ENCODE measurements at places on chromosomes 7 and 10.

DNA sequence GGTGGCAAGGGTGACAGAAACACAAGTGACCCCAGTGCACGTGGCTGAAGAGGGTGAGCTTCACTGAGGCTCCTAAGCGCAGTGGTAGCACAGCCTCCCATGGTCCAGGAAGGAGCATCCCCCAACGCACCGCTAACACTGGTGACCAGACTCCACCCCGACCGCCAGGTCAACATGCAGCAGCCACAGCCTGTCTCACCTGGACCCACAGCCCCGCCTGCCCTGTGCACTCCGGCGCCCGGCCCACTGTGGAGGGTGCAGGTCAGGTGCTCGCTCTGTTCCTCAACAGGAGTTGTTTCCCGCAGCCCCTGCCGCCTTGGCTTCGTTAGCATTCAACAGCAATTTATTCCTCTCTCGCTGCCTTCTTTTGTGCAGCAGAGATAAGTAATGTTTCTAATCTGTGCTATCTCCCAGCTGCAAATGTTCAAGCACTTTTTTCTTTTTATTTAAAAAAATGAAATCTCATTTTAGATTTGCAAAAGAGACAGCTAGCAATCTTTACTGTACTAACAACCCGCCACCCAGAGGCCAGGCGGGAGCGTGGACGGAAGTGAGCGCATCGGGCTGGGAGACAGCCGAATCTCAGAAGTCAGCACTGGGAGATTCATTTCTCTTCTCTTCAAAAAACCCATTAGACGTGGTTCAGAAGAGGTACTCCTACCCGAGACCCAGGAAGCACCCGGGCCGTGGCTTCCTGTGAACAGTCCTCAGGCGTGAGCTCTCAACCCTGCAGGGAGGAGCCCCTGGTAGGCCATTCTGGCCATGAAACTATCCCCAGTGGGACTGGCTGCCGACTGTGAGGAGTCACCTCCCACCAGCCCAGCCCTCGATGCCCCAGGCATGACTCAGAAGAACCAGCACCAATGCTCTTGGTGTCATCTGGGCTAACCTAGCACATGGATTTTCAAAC lies 133.4 kb downstream of the MAD1L1 start:
- DNase-seq: no peak

GRCh38 chr7:82677493-82677892 lies 233.9 kb upstream of the CACNA2D1 start:
- peak; percentile 73 for DNase-seq

DNA sequence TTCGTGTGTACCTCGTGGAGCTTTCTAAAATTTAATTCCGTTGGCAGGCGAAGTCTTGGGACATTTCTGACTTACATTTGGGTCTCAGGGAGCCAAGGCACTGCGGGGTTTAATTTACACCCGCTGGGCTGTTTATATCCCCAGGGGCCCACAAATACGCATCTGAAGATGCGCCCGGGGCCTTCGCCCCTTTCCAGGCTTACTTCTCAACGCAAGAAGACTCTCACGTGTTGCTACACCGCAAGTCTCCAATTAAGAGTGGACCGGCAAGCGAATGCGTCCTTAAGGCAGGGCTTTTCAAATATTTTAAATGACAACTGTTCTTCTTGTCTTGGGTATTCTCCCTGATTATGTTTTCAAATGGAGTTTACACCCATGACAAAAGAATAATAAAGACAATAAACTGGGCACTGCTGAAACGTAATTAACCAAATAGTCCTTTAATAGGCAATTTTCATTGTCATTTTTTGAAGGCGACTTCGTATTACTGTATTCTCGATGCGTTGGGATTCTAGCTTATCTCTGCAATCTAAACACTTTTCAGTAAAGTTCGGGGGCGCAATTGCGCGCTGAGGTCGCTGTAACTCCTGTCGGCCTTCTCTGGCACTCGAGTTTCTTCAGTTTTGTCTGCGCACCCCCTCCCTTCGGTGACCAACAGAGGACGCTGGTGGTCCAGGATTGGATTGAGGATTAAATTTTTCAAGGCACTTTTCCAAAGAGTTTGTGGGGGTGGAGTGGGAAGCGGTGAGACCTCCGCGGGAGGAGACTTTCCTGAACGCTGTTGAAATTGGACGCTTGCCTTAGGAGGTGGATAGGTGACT lies 837 bp upstream of the IGFBP3 start:
- DNase-seq: no peak

DNA sequence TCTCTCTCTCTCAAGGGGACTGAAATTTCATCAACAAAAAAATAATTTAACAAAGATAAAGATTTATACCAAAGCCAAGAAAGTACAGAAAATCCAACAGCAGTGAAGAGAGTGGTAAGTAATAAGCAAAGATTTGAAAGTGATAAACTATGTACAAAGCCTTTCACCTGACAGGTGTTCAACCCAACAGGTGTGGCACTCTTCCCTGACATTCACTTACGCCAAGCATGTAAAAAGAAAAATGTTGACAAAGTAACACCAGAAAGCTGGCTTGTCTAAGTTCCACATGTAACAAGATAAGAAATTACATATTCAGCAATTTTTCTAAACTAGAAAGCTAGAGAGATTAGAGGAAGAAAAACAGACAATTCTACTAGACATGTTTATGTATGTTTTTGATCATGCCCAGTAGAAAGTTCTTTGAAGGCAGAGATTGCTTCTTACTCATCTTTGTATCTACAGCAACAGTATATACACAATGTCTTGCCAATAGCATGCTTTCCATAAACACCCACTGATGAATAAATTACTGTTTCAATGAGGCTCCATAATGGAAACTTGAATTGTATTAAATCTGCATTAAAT lies 468.5 kb downstream of the PARD3 start:
- no peak for DNase-seq

DNA sequence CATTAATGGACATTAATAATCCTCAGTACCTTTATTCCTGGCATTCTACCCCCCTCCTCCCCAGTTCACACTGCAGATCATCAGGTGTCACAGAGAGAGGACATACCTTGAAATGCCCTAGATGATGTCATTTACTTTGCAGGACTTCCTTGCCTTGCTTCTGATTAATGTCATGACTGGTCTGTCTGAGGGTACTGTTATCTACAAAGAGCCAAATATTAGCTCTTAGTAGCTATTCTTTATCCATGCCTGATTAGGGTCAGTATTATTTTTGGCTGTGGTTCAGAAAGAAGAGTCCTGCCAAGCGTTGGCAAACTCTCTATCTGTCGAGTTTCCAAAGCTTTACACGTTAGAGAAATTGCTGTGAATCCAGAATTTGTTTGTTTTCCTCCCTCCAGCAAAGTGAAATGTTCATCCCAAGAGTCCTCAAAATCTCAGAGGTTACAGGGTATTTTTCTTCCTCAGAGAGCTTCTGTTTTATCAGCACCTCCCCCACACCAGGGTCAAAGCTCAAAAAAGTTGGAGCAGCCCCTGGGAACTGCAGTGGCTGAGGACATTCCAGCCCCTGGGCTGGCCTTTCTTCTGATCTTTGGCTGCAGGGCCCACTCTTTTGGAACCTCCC lies 12.6 kb downstream of the SCD start:
- DNase-seq: no peak

DNA sequence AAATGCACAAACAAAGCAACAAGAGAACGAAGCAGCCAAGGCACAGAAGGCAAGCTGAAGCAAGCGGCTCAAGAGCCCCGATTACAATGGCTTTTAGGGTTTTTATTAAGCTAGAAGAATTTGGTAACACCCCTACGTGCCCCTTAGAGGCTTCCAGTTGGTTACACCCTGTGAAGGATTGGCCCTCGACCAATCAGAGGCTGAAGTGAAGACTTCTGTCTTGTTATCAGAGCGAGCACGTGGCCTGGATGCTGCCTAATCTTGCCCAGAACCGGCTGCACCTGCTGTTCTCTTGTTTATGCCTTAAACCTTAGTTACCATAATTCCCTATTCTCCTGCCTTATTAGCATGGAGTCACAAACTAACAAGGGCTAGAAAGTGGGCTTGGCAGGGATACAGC lies 21.4 kb downstream of the KCNK18 start:
- no peak for DNase-seq

- DNase-seq: peak; percentile 66
Measured at GRCh38 chr10:78179886-78180705, 146.4 kb downstream of the RPS24 start.

- DNase-seq: no peak
Measured at GRCh38 chr10:89588671-89589070, 53.3 kb upstream of the SLC16A12 start.

DNA sequence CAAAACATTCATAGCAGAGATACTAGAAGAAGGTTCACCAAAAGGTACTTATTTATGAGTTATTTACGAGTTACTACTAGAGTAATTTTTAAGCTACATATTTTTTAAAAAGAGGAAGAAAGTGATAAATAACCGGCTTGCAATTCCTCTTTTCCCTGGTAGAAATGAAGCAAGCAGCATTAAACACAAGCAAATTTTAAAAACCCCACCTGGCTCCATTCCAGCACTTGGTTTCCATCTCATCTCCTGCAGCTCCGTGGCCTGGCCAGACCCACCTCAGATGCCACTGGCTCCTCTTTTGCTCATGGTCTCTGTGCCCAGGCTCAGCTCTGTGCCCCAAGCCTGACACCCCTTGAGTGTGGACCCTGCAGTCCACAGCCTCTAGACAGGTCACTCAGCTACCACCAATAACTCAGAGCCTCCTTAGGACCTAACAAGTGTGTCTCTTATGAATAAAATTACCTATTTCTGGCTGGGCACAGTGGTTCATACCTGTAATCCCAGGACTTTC lies 479.5 kb downstream of the TNS3 start:
- DNase-seq: no peak

DNA sequence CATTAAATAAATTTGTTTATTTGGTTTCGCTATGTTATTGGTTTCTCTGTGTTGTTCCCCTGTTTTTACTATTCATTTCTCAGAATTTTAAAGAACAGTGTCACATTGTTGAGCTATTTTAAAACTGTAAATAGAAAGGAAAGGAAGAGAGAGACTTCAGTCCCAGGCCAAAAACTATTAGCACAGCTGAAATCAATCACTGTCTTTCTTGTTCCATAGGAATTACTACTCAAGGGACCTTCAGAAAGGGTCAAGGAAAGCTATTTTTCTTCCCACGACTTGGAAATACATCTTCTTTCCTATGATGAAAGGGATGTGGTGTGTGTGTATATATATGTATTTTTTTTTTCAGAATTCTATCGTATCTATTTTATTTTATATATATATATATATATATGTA lies 29.0 kb upstream of the GNAT3 start:
- DNase-seq: no peak

DNA sequence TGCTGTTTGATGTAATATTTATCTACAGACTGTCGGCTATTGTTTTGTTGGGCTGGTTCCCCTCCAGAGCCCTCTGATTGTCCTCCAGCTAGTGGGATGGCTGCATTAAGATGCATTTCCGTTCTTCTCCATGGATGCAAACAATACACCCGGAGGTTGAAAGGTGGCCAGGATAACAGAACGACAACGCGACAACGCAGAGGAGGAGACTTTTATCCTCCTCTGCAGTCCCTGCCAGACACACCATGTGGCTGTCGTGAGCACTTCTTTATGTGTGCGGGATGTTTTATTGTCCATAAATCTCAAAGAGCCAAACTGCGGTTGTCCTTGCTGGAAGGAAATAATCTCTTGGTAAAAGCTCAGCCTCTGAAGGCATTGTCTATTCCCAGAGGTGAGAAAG lies 39.1 kb upstream of the TCERG1L start:
- no peak for DNase-seq

GRCh38 chr10:1634239-1634638 lies 103.1 kb downstream of the ADARB2 start:
- no peak for DNase-seq

DNA sequence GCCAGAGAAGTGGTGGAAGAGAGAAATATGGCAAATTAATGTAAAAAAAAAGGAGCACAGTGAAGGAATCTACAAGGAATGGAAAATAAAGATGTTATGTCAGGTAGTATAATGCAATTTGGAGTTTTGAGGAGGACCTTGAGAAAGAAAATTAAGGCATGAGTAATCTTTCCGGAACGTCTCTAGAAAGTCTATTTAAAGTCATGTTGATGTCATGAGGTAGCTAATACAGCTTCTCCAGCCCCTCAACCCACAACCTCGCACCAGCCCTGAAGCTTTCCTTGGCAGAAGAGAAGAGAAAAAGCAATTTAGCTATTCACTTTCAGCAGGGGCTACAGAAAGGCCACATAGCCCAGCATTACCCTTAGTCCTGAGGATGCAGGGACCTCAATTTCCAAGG lies 22.5 kb downstream of the TRDMT1 start:
- DNase-seq: no peak

DNA sequence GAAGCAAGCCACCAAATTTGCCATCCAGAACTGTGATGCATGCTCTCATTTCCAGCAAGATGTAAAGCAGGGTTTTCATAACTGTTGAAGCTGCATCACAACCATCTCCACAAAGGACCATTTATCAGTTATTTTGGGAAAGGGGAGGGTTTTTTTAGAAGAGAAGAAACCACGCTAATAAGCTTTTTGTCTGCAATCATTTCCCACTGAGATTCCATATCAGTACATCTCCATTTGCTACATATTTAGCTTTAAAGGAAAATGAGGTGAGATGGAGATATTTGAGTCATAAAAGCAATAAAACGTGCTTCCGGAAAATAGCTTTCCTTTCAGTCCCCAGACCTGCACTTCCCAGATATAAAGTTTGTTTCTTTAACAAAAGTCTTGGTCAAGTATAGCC lies 258.2 kb downstream of the FRMD4A start:
- no peak for DNase-seq

GRCh38 chr7:103630318-103630717 lies 184.3 kb upstream of the SLC26A5 start:
- no peak for DNase-seq

GRCh38 chr10:80613466-80614170 lies 75.9 kb downstream of the SH2D4B start:
- no peak for DNase-seq

DNA sequence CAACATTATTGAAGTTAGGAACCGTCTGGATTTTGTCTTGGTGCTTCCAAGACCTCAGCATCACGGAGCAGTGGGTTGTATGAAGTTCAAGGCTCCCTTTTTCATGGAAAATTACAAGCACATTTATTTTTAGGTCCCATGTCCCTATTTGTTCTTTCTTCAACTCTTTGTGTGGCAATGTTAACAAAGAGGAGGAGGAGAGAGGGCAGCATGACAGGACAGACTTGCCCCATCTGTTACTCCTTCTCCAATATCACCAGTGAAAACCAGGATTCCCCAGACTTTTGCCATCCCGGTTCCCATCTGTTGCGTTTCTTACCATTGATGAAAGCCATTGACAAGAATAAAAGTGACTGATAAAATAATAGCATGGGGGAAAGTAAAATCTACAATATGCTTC lies 28.6 kb downstream of the EEPD1 start:
- no peak for DNase-seq
